ENCODE measurements at places on chromosomes 6 and 20. TPM values are rescaled to one million over a fixed set of nuclear protein-coding genes. Genes with fewer than 3 reads are reported as not detected.

The EMILIN3 gene
- total RNA-seq, result 0.12 TPM

The OTOR gene
- not detected for total RNA-seq

The C6orf52 gene
- total RNA-seq, result 0.87 TPM

DNA sequence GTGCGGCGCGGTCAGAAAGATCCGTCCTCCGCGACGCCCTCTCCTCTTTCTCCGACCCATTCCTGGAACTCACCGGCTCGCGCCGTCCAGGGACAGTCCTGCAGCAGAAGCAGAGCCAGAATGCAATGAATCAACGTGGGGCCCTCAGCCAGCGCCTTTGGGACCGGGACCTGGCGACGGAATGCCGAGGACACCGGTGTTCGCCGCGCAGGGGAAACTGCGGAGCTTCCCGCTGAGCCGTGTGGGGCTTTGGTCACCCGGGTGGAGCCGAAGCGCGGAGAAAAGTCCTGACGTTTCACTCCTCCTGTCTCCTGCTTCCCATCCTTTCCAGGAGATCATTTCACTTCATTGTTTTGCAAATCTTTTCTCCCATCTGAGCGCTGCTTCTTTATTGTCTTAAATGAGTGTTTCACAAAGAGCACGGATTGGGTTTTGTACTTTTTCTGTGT is 26.5 kb downstream of the ULBP1 start:
- H3K4me1 ChIP-seq, result peaks cover 17% of the 10 kb centered on the region
- no peak for DNase-seq
- peak overlapping the region; percentile 6 for H3K4me3 ChIP-seq
- H3K27me3 ChIP-seq, result peaks cover 2% of the 10 kb centered on the region
- no peaks in the 10 kb centered on the region for H3K36me3 ChIP-seq
- no peak overlapping the region for H3K27ac ChIP-seq

All from psoas muscle (tissue), 8 donors.